Natural killer cell treated with Interleukin-12 subunit alpha and Interleukin-12 subunit beta and Interleukin-15 and Interleukin-18, amount 100 ng/mL, for 72 hours (primary cell): ENCODE measurements at places on chromosomes 16 and 17. TPM values are rescaled to one million over a fixed set of nuclear protein-coding genes. Genes with fewer than 3 reads are reported as not detected.
A peak's percentile ranks its signal among the peaks of the same experiment; 100 is the strongest.

- no peak for DNase-seq
These were observed 300.9 kb downstream of the C16orf95 start for GRCh38 chr16:87016046-87017035.

The KCNJ18 gene
- total RNA-seq = not detected

- no peak for DNase-seq
These were observed 26.5 kb upstream of the C16orf87 start for GRCh38 chr16:46857368-46857945.

The TMEM204 gene
- 10.7 TPM for total RNA-seq

The ACD gene
- total RNA-seq = 54.9 TPM

The SLC7A5 gene
- total RNA-seq = 142 TPM

DNA sequence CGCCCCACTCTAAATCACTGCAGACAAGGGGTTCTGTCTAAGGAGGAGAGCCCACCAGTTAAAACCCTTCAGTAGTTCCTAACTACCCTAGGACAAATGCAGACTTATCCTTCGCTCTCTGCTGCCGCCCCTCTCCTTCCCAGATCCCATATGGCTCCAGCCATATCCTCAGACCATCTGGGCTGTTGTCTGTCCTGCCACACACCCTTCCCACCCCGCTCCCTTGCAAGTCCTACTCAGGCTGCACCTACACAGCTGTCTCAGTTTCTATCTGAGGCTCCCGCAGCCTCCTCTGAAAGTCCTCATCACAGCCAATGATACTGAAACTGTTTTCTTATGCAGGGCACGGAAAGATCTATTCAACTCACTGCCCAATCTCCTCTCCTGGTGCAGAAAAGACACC, 720 bp upstream of the BCKDK start:
- no peak for DNase-seq

The CMTM2 gene
- total RNA-seq = 0.67 TPM

The TM4SF5 gene
- not detected for total RNA-seq

- no peak for DNase-seq
These were observed 9.7 kb downstream of the ZNF19 start for GRCh38 chr16:71479420-71479819.

GRCh38 chr16:11236461-11237254, 19.3 kb downstream of the SOCS1 start:
- peak; percentile 68 for DNase-seq

The ARSG gene
- total RNA-seq = 2.4 TPM

DNA sequence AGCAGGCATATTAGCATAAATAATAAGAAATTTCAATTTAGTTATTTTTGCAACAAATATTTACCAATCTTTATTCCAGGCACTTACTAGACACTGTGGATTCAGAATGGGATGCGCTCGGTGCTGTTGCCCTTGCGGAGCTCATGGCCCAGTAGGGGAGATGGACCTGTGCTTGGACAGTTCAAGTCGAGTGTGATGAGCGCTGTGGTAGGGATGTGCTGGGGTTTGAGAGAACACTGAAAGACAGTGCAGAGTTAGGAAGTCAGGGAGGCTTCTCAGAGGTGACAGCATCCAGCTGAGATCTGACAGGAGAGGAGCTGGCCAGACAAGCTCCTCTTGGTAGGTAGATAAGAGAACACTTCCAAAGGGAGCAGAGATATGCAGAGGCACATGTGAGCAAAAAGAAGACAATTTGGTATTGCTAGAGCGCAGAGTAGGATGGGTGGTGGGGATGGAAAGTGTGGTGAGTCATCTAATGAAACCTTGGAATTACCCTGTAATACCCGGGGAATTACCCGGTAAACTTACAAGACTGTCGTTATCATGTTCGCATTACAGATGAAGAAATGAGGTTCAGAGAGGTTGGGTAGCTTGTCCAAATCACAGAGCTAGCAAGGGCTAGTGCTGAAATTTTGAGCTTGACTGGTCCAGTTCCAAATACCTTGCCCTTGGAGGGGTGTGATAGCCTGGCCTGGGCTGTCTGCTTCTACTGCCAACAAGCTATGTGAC, 298.1 kb upstream of the N4BP1 start:
- DNase-seq = no peak

DNA sequence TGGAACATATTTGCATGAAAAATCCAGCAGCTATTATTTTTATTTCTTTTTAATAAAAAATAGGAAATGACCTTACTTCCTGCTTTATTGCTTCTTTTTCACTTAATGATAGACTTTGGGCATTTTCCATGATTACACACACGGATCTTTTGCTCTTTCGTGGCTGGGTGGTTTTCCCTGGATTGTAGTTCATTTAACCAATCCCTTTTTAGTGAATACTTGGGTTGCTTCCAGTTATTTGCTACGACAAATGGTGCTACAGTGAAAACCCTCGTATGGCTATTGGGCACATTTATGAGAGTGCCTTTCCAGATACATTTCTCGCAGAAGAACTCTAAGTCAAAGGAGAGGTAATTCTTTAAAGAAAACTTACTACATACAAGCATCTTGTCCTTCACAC, 38.6 kb downstream of the FOXL1 start:
- DNase-seq = no peak

DNA sequence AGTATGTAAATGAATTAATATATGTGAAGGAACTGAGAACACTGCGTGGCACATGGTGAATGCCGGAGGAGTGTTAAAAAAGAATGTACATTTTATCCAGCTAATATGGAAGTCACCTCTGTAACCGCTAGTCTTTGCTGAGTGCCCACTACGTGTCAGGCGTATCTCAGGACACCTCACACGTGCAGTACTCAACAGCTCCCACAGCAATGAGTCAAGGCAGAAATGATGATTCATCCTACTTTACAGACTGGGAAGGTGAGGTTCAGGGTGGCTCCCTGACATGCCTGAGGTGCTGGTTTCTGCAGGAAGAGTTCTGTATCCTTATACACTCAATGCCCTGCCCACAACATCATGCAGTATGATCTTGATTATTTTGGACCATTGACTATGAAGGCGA, 487.0 kb downstream of the HAPSTR1 start:
- DNase-seq = no peak

DNA sequence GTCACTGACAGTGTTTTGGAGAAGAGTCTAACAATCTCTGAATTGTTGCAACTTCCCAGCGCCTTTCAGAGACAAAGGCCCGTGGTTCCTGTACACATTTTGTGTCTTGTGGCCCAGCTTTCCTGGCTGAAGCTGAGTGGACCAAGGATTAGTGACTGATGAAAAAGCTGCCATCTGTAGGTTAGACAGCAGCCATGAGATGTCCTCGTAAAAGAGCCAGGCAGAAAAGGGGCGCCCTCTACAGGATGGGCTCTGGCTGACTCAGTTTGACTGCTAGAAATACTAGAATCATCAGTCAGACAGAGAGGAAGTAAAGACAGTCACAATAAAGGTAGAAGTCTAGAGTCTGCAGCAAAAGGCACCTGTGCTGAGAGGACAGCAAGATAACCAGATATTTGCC, 26.5 kb upstream of the NF1 start:
- DNase-seq = no peak

GRCh38 chr17:871751-872519, 89.8 kb downstream of the MRM3 start:
- no peak for DNase-seq

DNA sequence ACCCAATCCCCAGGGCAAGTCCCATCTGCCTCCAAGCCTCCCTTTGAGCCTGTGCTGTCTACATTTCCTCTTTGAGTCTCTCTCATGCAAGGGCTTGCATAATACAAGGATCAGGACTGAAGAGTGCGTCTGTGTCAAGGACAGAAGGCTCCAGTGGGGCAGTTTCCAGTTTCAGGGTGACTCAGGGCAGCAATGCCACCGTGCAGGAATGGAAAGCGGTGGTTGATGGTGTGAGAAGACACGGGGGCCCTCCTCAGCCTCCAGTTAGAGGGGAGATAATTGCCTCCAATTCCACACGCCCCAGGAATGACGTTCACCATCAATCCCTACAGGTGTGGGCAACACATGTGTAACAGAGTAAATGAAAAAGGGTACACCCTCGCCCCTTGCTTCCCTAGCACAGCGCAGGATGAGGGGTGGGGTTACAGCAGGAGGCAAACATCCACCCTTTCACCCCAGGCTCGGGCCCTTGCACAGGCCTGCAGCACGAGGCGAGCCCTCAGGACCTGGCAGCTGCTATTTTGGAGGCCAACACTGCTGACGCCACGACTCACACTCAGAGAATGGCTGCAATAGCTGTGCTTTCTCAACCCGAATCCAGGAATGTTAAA, 24.8 kb upstream of the SLC25A19 start:
- DNase-seq = no peak

GRCh38 chr16:79598348-79599181, 2.0 kb downstream of the MAF start:
- peak; percentile 76 for DNase-seq

DNA sequence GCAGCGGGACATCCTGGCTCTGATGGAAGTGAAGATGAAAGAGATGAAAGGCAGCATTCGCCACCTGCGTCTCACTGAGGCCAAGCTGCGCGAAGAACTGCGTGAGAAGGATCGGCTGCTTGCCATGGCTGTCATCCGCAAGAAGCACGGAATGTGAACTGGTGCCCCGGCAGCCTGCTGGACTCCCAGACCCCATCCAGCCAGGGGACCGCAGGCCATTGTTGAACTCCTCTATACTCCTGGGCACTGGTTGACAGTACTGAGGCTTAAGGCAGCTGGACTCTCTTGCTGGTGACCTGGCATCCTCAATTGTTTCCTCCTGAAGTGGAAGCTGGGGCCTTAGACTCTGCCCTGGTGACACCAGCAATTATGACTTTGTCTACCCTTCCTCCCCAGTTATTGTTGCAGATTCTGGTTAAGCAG, 1.2 kb downstream of the THAP11 start:
- no peak for DNase-seq
